Activated T-cell treated with anti-CD3 and anti-CD28 coated beads, Interleukin-2, amount 50 U/mL, for 24 hours (primary cell): ENCODE measurements at places on chromosomes 6 and 20.

DNA sequence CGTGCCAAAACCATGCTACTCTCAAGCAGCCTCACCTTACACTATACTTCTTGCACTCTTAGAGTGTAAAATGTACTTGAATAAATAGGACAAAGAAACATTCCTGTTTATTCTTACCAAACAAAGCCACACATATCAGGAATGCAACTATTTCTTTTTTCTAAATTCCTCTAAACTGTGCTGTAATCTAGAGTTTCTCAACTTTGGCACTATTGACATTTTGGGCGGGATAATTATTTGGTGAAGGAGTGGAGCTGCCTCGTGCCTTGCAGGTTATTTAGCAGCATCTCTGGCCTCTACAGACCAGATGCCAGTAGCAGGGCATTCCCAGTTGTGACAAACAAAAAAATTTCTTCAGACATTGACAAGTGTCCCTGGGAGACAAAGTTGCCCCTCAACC lies 86.9 kb downstream of the PHACTR1 start:
- DNase-seq, result no peak

DNA sequence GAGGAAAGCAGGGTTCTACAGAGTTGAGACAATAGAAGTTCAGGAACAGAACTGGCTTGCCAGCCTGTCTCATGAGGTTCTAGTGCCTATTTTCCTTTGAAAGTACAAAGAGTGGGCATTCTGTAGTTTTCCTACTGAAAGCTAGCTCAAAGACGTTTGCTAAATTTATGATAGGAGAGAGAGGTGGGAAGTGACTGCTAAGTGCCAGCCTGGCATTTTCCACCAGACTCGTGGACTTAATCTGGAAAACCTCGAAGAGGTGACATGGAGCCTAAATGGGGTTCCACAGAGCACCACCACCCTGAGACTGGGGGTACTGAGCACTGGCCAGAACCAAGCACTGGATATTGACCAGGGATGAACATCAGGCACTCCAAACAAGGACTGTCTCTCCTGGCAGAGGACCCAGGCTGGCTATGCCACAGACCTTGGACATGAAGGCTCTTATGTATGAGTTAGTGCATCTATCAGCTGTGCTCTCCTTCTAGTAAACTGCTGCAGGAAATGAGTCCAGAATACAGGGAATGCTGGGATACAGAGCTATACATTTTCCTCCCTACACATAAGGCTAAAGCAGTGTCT lies 7.1 kb downstream of the PEX6 start:
- DNase-seq, result no peak

GRCh38 chr6:155523821-155524651 lies 68.4 kb upstream of the NOX3 start:
- DNase-seq, result peak; percentile 45

DNA sequence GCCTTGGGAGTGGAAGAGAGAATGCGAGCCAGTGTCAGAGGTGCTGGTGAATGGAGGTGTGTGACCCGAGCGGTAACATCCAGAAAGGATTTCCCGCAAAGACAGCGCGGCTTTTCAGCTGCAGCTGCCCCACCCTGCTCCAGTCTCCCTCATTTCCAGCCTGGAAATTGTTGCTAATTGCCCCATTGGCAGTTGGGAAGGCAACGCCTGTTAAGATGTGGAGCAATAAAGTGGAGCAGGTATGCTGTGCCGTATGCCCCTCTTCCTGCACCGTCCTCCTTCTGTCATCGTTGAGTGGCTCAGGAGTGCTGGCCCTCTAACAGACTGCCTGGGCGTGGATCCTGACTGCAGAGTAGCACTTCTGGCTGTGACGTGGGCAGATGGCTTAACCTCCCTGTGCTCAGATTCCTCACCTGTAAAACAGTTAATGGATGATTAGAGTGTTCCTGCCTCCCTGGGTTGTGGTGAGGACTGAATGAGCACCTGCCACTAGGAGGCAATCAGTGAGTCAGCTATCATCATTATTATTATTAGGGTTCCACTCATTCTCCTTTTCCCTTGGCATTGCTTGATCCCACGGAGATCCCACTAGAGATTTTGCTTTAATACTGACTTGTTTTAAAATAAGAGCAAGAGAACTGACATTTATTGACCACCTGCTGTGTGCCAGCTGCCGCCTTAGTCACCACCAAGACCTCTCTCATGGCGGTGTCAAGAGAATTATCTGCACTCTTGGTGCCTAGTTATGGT lies 11.7 kb downstream of the ARFGEF2 start:
- DNase-seq, result no peak

GRCh38 chr20:61822396-61822795 lies 243.3 kb downstream of the TAF4 start:
- DNase-seq, result no peak

GRCh38 chr20:54194724-54195438 lies 13.0 kb upstream of the PFDN4 start:
- DNase-seq, result no peak

- DNase-seq, result no peak
Measured at GRCh38 chr6:162973151-162973872, 245.5 kb downstream of the PACRG start.

- DNase-seq, result no peak
Measured at GRCh38 chr6:109493865-109494264, 10.8 kb upstream of the ZBTB24 start.

GRCh38 chr6:156752666-156753301 lies 24.4 kb upstream of the ARID1B start:
- no peak for DNase-seq

DNA sequence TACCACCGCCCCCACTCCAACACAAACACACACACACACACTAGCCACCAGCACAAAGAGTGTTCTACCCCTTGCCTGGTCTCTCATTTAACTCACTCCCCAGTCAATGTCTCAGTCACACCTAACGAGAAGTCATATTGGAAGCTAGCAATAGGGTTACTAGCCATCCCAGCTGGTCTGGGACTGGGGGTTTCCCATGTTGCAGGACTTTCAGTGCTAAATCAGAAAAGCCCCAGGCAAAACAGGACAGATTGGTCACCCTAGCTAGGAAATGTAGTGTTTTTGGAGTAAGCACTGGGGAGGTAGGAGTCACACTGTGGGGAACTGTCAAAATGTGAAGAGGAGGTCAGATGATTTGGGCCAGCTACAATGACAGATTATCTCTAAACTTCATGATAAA lies 158.1 kb downstream of the UNC5CL start:
- no peak for DNase-seq

- DNase-seq, result no peak
Measured at GRCh38 chr6:115882771-115883170, 177.9 kb downstream of the FRK start.

DNA sequence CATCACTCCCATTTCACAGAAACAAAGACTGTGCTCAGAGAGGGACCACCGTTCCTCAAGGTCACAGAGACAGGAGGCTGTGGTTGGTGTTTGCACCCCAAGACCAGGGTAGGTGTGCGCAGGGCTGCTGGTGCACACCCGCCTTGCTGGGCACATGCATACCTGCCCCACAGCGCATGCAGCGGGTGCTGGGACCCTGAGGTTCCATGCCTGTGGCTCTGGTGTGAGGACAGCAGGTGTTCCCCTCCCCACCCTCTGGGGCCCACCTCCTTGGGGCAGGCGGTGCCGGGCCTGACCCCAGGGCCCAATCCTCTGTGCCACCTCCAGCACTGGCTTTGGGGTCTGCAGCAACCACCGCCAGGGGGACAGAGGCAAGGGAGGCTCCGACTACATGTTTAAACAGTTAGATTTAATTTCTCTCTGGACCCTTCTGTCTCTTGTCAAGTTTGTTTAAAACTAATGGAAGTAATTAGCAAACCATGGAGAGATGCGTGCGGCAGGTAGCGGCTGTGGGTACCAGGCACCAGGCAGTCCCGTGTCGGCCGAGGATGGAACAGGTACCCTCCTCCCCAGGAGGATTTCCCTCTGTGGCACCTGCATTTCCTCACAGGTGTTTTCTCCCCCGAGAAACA lies 327.8 kb downstream of the TAF4 start:
- no peak for DNase-seq

GRCh38 chr6:39102071-39102820 lies 12.7 kb downstream of the SAYSD1 start:
- DNase-seq, result no peak

- peak; percentile 57 for DNase-seq
Measured at GRCh38 chr6:127812985-127813698, 87.7 kb downstream of the THEMIS start.

GRCh38 chr20:60431349-60431748 lies 473.1 kb downstream of the CDH26 start:
- no peak for DNase-seq

DNA sequence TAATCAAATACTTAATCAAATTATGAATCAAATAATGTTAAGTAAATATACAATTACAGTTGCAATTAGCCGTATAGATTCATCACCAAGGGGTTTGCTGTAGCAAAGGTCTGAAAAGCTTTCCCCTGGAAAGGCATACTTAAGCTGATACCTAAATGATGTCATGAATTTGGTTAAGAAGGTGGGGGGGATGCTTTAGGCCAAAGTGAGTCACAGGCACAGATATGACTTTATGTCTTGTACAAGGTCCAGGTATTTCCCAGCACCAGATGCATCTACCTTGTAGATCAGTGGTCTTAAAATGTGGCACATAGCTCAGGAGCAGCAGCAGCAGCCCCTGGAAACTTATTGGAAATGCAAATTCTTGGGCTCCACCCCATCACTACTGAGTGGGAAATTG lies 557.3 kb upstream of the CDH4 start:
- no peak for DNase-seq

- DNase-seq, result no peak
Measured at GRCh38 chr6:24692415-24692814, 25.5 kb downstream of the ACOT13 start.

DNA sequence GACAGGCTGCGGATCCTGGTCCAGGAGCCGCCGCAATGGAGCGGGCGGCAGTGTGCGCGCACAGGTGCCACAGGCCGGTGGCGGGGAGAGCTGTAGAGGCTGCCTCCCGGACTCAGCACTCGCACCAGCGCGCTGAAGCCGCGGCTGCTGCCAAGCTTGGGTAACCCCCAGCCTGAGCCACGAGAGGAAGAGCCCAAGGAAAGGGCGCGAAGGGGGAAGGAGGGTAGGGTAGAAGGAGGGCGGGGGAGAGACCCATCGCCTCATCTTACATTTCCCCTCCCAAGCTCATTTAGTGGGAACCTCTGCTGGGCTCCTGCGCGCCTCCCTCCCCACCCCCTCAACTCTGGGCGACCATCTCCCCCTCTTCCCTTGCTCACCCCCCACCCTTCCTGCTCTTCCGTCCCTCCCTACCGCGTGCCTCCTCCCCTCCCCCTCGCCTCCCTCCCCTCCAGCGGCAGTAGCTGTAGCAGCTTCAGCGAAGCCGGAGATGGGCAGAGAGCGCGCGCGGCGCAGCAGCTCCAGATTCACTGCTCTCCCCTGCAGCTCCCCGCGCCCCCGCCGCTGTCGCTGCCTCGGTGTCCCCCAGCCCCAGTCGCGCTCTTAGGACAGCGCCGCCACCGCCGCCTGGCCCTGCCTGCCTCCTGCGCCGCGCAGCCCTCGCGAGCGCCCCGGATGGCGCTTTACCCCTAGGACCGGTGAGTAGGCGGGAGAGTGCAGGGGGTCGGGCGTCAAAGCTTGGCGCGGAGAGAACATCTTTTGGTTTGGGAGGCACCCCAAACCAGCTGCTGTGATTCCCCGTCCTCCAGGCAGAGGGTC lies at the start of gene FUT9:
TSS of gene FUT9 (plus strand) at position 457 of the 816 bp plus-strand sequence. CDS start 187,182 bp downstream, outside the sequence.
- DNase-seq, result no peak

GRCh38 chr20:41609474-41609873 lies 8.7 kb downstream of the CHD6 start:
- DNase-seq, result no peak

GRCh38 chr6:48560408-48560807 lies 449.4 kb upstream of the PTCHD4 start:
- DNase-seq, result no peak

DNA sequence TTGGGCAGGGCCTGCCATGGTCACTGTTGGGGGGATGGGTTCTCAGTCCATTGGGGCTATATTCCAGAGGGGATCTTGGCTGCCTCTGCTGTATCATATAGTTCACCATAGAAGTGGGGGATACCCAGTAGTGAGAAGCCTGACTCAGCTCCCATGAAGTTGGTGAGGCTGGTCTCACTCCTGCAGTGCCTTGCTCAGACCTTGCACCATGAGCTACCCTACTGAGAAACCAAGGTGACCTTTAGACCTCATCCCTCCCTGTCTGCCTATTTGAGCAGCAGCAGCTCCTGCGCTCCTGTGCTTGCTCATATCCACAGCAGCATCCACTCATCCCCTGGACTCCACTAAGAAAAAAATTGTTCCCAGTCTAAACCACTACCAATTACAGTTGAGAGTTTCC lies 56.0 kb upstream of the HEY2 start:
- no peak for DNase-seq

DNA sequence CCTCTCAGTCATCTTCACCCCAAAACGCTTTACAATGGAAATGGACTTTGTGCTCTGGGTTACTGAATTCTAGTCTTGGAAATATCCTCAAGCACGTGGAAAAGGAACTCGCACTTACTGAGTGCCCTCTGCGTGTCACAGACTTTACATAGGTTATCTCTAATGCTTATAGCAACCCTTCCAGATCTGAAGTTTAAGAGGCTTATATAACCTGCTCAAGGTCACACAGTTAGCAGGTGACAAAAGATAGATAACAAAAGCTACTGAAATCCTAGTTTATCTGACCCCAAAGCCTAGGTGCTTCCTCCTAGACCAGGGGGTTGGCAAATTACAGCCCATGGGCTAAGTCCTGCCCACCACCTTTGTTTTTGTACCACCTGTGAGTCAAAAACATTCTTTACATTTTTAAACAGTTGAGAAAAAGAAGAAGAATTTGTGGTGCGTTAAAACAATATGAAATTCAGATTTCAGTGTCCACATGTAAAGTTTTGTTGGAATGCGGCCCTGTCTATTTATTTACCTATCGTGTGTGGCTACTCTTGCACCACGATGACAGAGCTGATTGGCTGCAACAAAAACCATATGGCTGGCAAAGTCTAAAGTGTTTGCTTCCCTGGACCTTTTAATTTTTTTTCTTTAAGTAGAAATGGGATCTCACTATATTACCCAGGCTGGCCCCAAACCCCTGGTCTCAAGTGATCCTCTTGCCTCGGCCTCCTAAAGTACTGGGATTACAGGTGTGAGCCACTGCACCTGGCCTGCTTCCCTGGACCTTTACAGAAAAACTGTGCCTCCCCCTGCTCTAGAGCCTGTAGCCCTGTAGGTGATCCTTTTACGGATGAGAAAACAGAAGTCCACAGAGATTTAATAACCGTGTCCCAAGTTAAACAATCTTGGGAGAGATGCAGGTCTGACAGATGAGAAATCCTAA lies 110.2 kb upstream of the RREB1 start:
- DNase-seq, result no peak

DNA sequence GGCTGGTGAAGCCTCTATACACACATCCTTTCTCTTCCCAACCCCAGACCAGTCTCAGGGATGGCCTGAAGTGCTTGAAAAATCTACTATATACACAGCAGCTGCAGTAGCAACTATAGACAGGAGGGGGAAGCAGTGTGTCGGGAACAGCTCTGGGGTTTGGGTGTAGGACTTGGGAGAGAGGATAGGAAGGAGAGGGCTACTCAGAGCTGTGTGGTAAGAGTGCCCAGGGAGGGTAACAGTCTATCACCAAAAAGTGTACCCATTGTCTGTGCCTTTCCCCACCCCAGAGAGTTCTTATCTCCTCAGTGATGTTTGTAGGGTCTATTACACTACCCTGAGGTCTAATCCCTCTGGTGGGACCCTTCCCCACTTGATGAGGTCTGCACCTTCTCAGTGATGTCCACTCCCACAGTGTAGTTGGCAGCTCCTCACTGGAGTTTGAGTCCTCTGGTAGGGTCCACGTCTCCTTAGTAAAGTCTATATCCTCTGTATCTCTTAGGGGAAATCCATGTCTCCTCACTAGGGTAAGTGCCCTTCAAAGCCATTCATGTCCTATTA lies 1.5 kb upstream of the GGT7 start:
- peak; percentile 64 for DNase-seq

- DNase-seq, result peak; percentile 85
Measured at GRCh38 chr20:62808211-62808865, 3.7 kb downstream of the OGFR start.
